ENCODE measurements at places on chromosomes 2 and 18.

- DNase-seq: no peak
Observed at GRCh38 chr2:160364364-160364763, 129.2 kb downstream of the RBMS1 start.

- DNase-seq: no peak
Observed at GRCh38 chr2:25229279-25230197, 61.2 kb upstream of the POMC start.

- DNase-seq: no peak
Observed at GRCh38 chr2:230738391-230738811, 25.8 kb downstream of the CAB39 start.

- no peak for DNase-seq
Observed at GRCh38 chr2:137220438-137220993, 455.2 kb downstream of the THSD7B start.

GRCh38 chr2:5657231-5657630 is 35.0 kb upstream of the SOX11 start:
- DNase-seq: no peak

- no peak for DNase-seq
Observed at GRCh38 chr18:48172226-48173006, 236.8 kb downstream of the ZBTB7C start.

- no peak for DNase-seq
Observed at GRCh38 chr2:11904029-11904428, 157.6 kb downstream of the LPIN1 start.

- DNase-seq: no peak
Observed at GRCh38 chr2:10909050-10909995, 2.4 kb upstream of the KCNF1 start.

GRCh38 chr2:114011713-114012112 is 121.8 kb downstream of the ACTR3 start:
- no peak for DNase-seq

DNA sequence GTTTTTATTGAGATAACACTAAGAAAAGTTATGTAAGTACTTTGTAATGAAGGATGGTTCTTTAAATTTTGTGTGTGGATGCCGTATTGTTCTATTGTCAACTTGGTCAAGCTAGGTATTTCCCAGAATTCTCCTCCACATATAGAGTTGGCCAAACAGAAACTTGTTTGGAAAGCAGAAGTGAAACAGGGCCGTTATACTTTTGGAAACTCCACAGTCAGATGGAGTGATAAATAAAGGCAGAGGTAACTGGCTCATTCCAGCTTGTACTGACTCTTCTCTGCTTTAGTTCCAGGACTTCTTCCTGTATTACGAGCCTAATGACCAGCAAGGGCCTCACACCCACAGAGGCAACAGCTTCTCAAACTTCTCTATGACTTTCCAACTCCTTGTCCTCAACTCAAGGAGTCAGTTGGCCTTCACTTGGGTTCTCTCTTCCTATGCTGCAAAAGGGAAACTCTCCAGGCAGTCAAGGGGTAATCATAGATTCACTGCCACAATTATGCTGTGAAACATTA is 16.4 kb upstream of the STARD7 start:
- DNase-seq: no peak

DNA sequence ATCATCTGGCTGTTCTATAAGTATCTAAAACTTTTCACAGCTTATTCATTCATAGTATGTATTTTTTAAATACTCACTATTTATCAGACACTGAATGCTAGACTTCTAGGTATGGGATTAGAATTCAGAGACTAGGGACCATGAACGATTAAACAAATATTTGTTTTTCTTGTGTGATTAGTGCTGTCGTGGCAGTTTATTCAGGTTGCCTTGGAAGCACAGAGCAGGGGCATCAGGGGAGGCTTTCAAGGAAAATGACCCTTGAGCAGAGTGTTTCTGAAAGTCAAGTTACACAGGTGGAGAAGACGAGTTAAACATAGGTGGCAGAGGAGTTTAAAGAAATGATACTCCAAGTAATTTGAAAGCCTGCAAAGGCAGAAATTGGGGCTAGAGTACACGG is 5.7 kb downstream of the SPOPL start:
- DNase-seq: peak; percentile 61

DNA sequence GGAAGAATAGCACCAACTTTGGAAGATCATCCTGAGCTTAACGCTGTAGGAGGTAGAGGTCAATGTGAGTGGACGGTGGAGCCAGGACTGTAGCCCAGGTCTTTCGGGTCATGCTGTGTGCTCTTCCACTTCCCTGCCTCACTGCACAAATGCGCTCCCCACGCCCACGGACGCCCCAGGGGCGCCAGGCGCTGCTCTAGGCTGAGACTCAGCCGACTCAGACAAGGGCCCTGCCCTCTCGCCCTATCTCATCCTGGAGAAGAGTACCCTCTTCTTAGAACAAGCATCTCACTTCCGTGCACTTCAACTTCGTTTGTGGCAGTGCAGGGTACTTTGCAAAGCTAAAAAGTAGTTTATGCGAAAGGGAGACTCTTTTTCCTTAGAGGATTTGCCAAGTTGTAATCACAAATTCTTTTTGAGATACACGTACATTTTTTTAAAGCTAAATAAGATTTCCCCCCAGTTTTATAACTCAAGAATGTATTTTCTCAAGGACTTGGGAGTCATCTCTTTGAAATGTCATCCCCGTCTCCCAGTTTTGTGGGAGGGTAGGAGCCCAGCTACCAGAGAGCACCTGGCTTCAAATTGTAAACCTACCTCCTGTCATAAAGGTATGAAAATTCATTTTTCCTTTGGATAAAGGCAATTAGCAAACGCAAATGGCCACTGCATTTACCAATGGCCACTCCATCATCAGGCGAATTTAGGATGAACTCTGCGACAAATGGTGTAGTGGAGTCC is 1.2 kb upstream of the PRELID3A start:
- DNase-seq: no peak

- DNase-seq: no peak
Observed at GRCh38 chr18:3148930-3149535, 70.7 kb downstream of the MYOM1 start.

GRCh38 chr2:66839551-66840320 is 404.8 kb downstream of the MEIS1 start:
- DNase-seq: no peak

DNA sequence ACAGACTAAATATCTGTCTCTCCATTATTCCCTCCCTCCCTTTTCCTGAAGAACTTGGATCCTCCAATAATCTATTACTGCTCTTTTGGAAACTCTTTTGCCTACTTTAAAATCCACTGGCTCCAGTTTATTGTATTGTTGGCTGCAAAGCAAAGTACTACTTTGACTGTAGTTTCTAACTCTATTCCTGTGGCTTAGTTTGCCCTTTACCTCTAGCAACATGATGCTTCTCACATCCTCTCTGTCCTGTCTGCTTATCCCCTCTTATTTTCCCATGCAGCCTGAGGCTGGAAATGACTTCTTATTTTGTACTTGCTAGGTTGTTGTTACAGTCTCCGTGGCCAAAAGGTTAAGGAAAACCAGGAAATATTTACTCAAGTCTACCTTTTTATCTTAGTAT is 26.8 kb downstream of the PDK1 start:
- DNase-seq: no peak

GRCh38 chr2:217974389-217975005 is 28.3 kb downstream of the TNS1 start:
- DNase-seq: no peak

- no peak for DNase-seq
Observed at GRCh38 chr2:149451417-149452165, 121.2 kb downstream of the LYPD6 start.

DNA sequence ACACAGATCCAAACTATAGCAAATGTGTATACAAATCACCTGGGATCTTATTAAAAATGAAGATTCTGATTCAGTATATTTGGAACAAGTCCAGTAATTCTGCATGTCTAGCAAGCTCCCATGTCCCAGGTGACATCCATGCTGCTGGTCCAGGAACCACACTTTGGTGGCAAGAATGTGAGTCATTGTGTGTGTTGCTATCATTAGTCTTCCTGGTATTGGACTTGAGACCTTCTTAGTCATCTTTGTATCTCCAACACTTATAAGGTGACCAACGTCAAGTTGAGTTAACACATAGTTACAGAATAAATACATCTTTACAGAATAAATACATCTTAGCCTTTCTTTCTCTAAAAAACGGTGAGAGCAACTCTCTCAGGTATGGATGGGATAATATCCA is 107.9 kb upstream of the NDUFV2 start:
- no peak for DNase-seq

DNA sequence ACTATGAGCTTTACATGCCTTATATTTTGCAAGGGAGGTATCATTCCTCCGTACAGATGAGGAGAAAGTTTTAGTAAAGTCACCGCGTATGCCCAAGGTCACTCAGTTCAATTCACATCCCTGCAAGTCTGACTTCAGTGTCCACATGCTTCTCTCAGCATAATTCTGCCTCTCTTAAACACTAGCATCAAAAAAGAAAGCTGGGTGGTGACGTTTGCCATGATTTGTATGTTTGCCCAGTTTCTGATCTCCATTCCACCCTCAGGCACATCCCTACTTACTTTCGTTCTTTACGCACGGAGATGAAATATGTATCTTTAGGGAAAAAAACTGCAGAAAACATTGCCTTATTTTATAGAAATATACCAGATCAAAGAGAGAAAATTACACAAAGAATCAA is 129.2 kb upstream of the PTPRM start:
- DNase-seq: no peak

DNA sequence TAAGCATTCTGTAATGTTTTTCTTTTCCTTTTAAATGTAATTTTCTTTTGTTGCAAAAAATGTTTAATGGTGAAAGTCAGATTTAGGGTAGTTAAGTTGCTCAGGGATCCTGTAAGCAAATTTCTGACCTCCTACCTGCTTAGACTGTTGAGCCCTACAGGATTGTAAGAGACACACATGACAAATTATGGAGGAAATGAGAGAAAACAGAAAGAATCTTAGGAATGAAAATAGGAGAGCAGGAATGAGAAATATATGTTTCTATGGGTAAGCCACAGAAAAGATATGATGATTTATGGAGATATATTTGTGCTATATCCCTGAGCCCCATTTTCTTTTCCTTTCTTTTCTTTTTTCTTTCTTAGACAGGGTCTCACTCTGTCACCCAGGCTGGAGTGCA is 28.3 kb downstream of the CYBRD1 start:
- no peak for DNase-seq

- DNase-seq: no peak
Observed at GRCh38 chr2:48415836-48416515, 114.0 kb upstream of the STON1 start.

GRCh38 chr2:239554766-239555570 is 154.1 kb upstream of the HDAC4 start:
- no peak for DNase-seq

DNA sequence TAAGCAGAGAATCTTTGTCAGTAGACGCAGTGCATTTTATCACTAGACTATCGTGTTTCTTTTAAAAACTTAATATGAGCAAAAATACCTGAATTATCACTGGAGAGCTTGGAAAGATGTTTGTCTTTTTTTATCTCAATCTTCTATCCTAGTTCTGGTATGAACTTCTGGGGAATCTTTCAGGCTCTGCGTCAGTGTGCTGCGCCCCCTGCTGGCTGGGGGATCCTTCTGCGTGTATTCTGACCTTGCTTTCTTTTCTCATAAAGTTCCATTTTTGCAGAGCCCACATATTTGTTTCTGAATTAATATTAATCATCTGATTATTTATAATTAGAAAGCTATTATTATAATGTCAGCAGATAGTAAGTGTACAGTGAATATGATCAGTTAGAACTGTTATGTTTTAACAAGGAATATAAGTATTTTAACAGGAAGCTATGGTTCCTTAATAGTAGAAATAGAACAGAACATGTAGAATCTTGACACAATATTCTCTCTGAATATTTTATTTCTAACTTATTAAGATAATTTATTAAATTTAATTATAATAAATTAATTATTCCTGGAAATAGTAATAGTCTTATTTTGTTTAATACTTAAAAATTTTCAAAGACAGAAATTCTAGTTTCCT is 945.0 kb upstream of the CRIM1 start:
- no peak for DNase-seq

DNA sequence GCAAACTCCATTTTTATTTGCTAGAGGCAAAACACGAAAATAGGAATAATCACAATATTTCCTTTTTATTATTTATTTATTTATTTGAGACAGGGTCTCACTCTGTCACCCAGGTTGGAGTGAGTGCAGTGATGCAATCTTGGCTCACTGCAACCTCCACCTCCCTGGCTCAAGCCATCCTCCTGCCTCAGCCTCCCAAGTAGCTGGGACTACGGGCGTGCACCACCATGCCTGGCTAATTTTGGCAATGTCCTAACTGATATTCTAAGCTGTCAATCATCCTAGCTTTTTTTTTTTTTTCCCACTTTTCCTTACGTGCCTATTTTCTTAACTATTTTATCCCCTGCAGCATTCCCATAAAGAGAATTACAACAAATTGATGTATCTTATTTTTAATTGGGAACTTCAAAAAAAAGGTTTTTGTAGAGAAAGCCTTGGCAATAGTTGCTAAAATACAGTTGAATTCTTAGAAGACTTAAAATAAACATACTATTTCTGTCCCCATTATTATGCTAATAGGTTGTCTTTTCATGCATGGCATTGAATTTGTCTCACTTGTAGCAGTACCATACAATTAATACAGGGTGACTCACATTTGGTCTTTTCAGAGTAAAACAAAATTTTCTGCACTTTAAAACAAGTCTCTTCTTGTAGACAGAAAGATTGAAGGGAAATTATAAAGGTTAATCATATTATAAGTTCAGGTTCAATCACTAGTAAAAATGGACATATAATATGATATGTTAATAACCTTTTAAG is 153.5 kb downstream of the SLC39A10 start:
- DNase-seq: no peak

DNA sequence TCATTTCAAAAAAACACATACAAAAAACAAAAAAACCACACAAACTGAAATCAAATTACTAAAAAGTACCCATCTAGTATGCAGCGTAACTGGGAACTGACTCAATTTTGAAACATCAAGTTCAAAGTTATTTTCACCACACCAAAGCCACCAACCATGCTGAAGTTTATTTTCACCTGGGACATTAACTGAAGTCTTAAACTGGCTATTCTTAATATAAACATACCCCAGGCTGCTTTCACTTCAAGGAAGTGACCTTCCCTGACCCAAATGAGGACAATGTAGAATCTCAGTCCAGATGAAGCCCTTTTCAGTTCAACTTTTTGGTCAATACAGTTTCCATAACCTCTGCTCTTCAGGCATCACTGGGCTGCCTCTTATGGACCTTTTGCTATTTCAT is 84.6 kb downstream of the PIGN start:
- DNase-seq: no peak

DNA sequence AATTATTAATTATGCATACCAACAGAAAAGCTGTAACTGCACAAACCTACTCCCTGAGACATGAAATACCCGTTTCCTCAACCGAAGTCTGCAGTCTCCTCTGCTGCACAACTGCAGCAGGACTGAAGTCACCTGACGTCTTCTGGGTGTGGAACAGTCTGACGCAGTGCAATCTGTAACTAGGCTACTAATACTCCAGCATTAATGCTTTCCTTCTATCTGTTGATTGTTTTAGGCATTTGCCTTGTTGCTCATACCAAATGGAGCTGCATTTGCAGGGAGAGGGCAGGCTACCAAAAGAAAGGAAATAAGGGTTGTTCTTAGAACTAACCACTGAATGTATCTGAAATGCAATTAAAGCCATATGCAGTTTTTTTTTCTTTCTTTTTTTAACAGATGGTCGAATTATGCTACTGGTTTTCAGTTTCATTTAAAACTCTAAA is 40.1 kb downstream of the RTN4 start:
- DNase-seq: no peak

- no peak for DNase-seq
Observed at GRCh38 chr2:176763851-176764404, 448.7 kb upstream of the HNRNPA3 start.

All from NCI-H1092 treated with DMSO at 0.1 percent for 48 hours (cell line).